Fibroblast of lung (primary cell): ENCODE measurements at places on chromosomes 13 and 19. TPM values are rescaled to one million over a fixed set of nuclear protein-coding genes. Genes with fewer than 3 reads are reported as not detected.

Gene DMWD
- 24.4 and 33.5 TPM in 2 replicates for total RNA-seq

GRCh38 chr13:103487841-103488240 lies 421.6 kb upstream of the SLC10A2 start:
- DNase-seq = peak; percentile 3

Gene RASAL3
- under 0.01 TPM in 1 of 2 replicates, not detected in the other for total RNA-seq

GRCh38 chr19:54266133-54266532 lies 9.1 kb upstream of the LILRB5 start:
- DNase-seq = peak; percentile 62

DNA sequence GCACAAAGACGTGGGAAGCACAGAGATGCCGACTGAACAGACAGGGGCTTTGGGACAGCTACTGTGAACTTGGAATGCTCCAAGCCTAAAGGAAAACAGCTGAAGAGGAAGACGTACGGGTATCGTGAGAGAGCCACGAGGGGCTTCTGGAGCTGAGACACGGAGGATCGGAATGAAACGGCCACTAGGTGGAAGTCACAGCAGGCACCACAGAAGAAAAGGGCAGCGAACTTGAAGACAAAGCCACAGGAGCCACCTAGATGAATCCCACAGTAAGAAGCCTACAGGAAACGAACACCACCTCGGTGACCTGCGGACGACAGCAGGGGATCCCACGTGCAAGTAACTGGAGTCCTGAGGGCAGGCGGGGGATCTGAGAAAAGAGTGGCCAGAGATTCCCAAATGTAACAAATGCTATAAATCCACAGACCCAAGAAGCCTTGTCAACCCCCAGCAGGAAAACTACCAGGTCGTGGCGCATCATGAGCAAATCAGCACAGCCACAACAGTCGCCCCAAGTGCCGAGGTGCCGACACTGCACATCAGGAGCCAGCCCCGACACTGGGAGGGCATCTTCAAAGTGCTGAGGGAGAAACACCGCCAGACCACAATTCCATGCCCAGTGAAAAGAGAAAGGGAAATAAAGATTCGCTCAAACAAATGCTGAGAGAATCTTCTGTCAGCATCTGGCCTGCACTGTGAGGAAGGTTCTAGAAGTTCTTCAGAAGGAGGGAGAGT lies 39.3 kb upstream of the ISYNA1 start:
- no peak for DNase-seq

DNA sequence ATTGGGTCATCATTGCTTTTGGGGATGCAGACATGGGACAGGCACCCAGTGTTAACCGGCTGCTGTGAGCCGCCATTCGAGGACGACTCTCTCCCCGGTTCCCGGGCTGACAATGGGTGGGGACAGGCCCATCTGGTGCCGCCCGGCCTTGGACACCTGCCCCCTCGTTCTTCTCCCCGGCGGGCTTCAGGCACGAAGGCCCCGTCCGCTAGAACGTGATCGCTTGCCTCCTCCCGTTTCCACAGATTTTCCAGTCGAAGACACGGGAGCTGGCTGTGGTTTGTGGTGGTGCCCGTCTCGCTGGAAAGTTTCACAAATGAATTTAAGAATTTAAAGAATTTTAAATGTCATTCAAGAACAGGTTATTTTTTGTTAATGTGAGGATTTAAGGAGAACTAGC lies 2.0 kb downstream of the PALM start:
- peak; percentile 63 for DNase-seq

GRCh38 chr13:67228916-67229315 lies 1.2 kb downstream of the PCDH9 start:
- peak; percentile 32 for DNase-seq

DNA sequence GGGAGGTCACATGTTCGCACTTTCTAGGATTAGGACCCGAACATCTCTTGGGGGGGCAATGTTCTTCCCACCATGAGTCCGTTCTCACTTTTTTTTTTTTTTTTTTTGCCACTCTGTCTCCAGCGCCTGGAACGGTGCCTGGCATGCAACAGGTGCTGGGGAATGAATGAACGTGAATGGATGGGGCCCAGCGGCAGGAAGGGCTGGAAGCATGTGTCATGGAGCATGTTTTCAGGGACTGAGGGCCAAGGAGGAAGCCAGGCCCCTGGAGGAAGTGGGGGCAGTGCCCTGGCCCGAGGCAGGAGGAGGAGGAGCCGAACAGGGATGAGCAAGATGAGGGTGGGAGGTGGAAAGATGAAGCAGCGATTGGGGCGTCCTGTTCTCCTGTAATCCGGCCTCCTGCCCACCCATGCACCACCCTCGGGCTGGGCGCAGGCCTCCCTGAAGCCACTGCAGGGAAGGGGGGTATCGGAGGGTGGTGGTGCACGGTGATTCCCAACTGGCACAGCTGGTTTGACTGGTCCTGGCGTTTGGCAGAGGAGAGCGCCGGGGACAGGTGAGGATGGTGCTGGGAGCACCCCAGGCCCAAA lies 8.8 kb upstream of the SULT2B1 start:
- peak; percentile 11 for DNase-seq
